ENCODE measurements at places on chromosomes 3 and 15.

DNA sequence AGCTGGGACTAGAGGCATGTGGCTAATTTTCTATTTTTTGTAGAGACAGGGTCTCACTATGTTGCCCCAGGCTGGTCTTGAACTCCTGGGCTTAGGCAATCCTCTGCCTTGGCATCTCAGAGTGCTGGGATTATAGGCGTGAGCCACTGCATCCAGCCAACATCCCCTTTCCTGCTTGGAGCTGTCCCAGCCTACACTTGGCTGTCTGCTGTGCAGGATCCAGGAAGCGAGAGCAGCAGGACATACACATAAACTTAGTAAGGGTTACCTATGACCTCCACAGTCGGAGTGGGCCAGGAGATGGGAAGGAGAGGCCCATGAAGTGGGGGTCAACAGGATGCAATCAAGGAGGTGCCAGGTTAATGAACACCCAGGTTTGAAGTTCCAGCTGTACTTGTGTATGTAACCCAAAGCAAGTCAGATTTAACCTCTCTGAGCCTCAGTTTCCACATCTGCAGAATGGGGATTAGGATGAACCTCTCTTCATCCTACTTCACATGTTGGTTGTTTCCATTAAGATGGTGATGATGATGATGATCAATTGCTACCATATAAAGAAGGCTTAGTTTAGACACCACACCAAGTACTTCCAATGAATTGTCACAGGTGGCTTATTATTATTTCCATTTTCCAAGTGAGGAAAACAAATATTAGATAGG lies 69.5 kb upstream of the OXTR start:
- DNase-seq = no peak

- DNase-seq = no peak
Measured at GRCh38 chr3:61910732-61911131, 349.4 kb downstream of the PTPRG start.

DNA sequence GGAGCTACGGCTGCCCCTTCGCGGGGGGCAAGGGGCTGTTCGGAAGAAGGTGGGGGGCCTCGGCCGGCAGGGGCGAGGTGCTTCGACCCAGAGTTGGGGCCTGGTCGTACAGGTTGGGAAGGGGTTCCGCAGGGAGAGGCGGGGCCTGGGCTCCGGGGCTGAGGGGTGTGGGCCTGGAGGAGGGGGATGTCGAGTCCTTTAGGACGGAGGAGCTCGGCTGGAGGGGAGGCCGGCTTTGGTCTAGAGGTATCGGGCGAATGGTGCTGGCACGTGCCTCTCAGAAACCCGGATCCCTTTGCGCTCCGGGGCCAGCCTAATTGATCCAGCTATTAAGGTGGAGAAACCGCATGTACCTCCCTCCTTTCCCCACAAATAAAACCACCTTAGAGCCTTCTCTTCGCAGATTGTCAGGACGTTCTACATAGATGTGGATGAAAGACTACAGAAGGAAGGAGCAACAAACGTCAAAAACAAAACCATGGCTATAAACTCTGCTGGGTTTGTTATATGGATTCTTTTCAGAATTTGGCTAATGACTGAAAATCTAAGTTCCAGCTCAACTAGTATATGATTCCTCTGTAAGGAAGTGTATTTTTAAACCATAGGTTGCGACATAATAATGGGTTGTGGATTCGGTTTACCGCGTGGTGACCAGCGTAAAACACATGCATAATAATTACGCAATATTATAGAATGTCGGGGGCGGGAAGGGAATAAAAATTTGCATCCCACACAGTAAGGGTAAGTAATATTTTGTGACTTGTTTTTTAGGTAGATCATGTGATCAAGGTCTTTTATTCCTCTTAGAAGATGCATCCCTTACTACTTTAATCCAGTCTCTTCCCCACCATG lies 644 bp upstream of the NGLY1 start:
- peak; percentile 16 for DNase-seq

GRCh38 chr3:196661400-196661799 lies 21.9 kb downstream of the NRROS start:
- DNase-seq = no peak

DNA sequence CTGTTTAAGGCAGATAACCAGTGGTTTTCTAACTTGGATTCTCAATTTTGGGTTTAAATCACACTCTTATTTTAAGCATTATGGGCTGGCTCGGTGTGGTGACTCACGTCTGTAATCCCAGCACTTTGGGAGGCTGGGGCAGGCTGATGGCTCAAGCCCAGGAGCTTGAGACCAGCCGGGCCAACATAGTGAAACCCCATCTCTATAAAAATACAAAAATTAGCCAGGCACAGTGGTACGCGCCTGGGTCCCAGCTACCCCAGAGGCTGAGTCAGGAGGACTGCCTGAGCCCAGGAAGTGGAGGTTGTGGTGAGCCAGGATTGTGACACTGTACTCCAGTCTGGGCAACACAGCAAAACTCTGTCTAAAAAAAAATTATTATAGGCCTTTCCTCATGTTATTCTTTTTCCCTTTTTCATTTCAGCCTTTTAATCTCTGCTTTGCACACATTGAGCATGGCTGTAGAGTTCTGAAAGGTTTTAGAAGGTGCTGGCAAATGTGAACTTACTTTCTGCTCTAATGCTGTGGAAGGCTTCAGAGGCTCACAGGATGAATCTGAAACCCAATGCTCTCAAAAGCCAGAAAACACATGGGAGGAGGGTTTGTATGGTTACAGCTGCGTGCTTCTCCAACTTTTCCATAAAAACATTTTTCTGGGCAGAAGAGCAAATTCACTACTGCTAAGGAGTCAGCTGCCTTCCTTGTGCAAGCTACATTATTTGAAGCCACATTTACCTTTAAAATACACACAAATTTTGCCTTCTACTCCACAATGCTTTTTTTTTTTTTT lies 32.5 kb downstream of the CHAC1 start:
- DNase-seq = no peak

- peak; percentile 40 for DNase-seq
Measured at GRCh38 chr15:75842722-75843677, at the start of gene UBE2Q2. Gene UBE2Q2 (plus strand): TSS chr15:75843447. CDS start chr15:75843667, 220 bp downstream.

DNA sequence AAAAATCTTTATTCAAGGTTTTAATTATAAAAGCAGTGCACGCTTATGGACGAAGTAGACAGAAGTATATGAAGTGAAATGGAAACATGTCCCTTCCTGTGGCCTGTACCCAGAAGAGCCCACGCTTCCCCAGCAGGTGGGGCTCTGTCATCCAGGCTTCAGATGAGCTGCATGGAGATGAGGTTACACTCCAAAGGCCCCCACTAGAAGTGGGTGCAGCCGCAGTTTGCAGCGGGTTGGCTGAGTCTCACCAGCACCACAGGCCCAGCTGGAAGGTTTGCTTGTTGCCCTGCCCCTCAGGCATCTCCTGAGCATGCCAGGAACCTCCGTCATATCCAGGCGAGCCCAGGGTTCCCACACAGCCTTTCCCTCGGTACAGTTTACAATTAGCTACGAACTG lies 33.1 kb downstream of the PRR20G start:
- no peak for DNase-seq

GRCh38 chr15:31297575-31298456 lies 28.8 kb upstream of the KLF13 start:
- no peak for DNase-seq

- no peak for DNase-seq
Measured at GRCh38 chr3:142087676-142088075, 61.7 kb downstream of the TFDP2 start.

- DNase-seq = peak; percentile 74
Measured at GRCh38 chr3:12155828-12156227, 2.9 kb downstream of the TIMP4 start.

DNA sequence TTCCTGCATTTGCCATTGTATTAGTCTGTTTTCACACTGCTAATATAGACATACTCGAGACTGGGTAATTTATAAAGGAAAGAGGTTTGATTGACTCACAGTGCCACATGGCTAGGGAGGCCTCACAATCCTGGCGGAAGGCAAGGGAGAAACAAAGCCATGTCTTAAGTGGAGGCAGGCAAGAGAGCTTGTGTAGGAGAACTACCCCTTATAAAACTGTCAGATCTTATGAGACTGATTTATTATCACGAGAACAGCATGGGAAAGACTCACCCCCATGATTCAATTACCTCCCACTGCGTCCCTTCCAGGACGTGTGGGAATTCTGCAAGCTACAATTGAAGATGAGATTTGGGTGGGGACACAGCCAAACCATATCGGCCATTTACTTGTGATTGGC lies 27.8 kb downstream of the YEATS2 start:
- DNase-seq = no peak

GRCh38 chr3:43036621-43037423 lies 57.7 kb downstream of the GASK1A start:
- DNase-seq = no peak

- DNase-seq = no peak
Measured at GRCh38 chr15:73322665-73323373, 45.9 kb downstream of the HCN4 start.

DNA sequence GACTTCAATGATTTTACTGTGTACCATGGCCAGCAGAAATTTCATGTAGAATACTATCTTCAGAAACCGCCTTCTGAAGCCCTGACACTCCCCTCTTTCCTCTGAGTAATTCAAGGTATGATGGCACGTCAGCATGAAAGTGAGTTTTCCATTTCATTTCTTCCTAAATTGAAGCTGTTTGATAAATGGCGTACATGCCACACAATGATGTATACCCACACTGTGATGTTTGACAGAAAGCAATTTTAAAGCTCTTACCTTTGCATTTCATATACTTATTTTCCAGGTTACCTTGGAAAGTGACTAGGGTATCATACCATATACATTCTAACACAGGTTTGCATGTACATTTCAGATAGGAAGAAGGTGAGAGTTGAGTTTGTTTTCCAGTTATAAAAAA lies 147.9 kb upstream of the LRRC3B start:
- DNase-seq = no peak

GRCh38 chr3:24174614-24175013 lies 229.5 kb downstream of the NR1D2 start:
- DNase-seq = no peak

DNA sequence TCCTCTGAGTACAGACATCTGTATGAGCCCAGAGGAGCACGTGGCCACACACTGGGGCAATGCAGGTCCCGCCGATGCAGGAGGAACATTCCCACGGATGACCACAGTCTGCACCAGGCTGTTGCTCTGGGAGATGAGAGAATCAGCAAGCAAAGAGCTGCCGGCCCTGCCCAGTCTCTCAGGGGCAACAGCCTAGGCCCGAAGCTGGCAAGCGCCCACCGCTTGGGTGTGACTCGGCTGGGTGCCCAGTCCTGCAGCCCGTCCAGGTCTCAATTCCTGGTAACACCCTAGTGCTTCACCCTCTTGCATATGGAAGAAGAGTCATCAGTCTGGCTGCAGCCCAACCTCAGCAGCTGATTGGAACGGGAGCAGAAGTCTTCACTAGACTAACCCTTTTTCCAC lies 153.7 kb upstream of the HES1 start:
- DNase-seq = no peak

GRCh38 chr15:27808182-27808581 lies 290.9 kb downstream of the OCA2 start:
- no peak for DNase-seq

GRCh38 chr3:181794011-181794790 lies 82.5 kb downstream of the SOX2 start:
- peak; percentile 63 for DNase-seq

GRCh38 chr15:35973029-35973428 lies 427.1 kb upstream of the DPH6 start:
- DNase-seq = no peak

DNA sequence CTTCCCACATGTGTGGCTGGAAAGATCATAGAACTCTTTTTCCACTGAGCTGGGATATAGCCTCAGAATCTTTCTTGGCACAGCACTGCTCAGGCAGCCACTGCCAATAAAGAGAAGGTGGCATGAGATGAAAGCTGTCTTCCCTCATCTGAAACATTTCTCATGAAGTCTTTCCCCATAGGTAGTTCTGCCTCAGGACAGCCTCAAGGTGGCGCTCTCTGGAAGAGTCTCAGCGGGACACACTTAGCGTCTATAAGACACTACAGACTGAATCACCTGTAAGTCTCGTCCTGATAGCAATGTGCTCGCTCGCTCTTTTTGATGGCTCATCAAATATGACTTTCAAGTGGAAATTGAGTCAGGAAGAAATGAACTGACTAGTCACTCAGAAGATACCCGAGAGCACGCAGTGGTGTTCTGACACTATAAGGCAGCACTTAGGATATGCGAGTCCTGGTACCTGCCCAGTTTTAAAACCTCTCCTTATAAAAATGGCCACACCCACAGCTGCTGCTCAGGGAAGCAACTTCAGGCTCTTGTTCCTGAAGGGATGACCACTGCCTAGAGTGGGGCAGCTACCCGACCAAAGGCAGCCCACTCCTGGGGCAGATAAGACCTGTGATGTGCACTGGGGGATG lies 269.5 kb downstream of the SUCLG2 start:
- DNase-seq = peak; percentile 18

DNA sequence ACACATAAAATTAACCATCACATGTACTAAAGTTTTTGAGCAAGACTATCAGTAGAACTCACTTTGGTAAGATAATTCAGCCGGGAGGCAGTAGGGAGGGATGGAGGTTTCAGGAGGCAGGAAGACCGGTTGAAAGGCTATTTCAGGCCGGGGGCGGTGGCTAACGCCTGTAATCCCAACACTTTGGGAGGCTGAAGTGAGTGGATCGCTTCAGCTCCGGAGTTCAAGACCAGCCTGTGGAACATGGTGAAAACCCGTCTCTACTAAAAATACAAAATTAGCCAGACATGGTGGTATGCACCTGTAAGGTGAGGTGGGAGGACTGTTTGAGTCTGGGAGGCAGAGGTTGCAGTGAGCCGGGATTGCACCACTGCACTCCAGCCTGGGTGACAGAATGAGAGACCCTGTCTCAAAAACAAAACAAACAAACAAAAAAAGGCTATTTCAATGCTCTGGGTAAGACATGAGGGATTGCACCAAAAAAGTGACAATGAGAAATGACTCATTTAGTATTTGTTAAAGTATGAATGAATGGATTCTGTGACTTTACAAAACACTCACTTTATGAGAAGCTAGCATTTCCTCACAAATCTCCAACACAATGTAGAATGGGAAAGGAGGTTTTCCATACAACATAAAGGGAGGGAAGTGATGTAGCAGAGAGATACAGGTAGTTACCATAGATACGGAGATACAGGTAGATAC lies 43.9 kb downstream of the SH3BP5 start:
- DNase-seq = no peak

GRCh38 chr3:71444861-71445259 lies 138.7 kb downstream of the FOXP1 start:
- DNase-seq = no peak

- no peak for DNase-seq
Measured at GRCh38 chr15:91860498-91860897, 7.0 kb downstream of the SLCO3A1 start.
